AG04449 (cell line): ENCODE measurements at places on chromosomes 4 and X.

DNA sequence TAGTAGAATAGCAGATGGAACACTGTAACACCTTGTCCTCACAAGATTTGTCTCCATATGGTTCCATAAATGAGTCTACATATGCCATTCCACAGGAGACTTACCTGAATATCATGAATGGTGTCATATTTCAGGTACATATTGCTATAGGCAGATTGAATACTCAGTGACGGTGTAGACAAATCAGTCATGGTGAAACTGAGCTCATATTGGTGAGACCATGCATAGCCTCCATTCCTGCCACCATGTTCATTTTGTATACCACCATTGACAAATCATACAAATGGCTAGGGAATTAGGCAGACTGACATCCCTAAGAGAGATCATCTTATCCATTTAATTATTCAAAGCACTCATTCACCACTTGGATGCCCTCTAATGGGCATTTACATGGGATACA is 38.0 kb upstream of the SPP1 start:
- DNase-seq: no peak

- no peak for DNase-seq
Observed at GRCh38 chr4:37812713-37813112, 13.8 kb upstream of the PGM2 start.

DNA sequence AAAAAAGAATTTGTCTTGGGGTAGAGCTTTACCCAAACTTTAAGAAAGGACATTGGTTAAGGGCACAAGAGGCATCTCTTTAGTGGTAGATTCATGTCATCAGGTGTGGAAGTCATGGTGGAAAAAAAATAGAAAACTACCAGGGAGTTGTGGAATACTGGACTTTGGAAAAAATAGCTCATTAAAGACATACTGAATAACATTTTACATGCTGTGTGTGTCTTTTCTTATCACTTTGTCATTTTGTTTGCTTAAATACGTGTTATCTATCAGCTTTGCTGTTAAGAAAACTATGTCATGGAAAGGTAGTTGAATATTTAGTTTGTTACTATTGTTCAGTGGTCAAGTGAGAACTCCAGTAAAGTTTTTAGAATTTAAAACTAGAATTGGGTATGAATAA is 147.0 kb downstream of the CCSER1 start:
- DNase-seq: no peak

- no peak for DNase-seq
Observed at GRCh38 chr4:97548943-97549583, 594.2 kb downstream of the STPG2 start.

- DNase-seq: no peak
Observed at GRCh38 chr4:109128589-109128988, 173.9 kb downstream of the COL25A1 start.

DNA sequence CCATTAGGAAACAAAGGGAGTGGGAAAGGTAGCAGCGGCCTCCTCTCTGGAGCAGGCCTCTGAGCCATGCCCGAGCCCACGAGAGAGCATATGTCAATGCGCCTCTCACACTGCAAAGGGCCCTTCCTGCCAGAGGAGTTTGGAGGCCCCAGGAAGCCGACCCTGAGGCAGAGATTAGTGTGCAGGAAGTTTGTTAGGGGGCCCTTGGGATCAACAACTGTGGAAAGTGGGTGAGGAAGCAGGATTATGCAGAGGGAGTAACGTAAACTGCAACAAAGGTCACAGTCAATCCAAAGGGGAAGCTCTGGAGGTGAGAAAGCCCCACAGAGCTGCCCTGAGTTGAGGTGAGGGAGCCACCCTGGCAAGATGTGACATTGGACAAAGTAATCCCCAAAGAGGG is 17.4 kb downstream of the RTL5 start:
- no peak for DNase-seq

- DNase-seq: no peak
Observed at GRCh38 chrX:39439906-39440798, 638.9 kb downstream of the MID1IP1 start.

GRCh38 chrX:17086317-17086716 is 139.9 kb downstream of the REPS2 start:
- no peak for DNase-seq

DNA sequence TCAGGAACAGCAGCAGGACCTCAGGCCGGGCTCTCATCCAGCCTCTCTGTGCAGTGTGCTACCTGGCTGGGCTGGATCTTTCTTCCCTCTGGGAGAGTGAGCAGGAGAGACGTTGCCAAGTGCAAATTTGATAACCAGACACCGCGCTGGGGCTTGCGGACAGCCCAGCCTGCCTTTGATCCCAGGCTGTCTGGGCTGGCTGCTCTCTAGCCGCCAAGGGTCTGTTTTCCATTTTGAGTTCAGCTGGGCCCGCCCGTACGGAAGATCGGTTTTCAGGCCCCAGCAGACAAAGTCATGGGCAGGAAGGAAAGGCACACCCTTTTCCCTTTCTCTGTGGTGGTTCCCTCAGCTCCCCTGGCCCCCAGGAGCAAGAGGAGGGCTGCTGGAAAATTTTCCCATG is 90.2 kb downstream of the CPZ start:
- DNase-seq: no peak

DNA sequence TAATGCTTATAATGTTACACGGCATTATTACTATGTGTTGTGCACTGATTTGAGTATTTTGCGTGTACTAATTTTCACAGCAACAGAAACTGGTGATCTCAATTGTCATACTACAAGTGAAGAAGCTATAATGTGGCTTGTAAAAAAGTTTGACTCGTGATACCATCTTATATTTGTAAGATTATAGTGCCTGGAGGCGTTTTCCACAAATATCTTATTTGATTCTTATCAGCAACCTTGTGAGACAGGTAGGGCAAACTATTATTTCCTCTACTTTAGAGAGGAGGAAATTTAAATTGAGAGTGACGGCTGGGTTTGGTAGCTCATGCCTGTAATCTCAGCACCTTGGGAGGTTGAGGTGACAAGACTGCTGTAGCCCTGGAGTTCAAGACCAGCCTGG is 4.5 kb downstream of the CUL4B start:
- no peak for DNase-seq

DNA sequence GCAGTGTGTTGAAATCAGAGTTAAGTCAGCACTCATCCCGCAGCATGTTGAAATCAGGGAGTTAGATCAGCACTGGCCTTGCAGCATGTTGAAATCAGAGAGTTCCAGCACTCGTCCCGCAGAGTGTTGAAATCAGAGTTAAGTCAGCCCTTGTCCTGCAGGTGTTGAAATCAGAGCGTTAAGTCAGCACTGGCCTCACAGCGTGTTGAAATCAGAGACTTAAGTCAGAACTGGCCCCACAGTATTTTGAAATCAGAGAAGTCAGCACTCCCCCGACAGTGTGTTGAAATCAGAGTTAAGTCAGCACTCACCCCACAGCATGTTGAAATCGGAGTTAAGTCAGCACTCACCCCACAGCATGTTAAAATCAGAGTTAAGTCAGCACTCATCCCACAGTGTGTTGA is 10.9 kb upstream of the UVSSA start:
- no peak for DNase-seq

DNA sequence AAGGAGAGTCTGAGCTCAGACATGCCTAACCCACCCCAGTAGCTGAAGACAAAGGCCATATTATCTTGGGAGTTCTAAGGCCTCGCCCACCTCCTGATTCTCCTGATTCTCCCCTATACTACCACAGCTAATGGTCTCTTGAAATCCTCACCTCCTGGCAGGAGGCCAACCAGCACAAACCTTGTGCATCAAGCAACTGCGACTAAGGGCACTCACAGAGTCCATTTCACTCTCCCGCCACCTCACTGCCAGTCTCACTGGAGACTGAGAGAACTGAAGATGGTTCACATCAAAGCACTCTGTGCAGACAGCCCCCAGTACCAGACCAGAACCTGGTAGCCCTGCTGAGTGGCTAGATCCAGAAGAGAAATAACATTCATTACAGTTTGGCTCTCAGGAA is 102.1 kb upstream of the KLF8 start:
- no peak for DNase-seq

DNA sequence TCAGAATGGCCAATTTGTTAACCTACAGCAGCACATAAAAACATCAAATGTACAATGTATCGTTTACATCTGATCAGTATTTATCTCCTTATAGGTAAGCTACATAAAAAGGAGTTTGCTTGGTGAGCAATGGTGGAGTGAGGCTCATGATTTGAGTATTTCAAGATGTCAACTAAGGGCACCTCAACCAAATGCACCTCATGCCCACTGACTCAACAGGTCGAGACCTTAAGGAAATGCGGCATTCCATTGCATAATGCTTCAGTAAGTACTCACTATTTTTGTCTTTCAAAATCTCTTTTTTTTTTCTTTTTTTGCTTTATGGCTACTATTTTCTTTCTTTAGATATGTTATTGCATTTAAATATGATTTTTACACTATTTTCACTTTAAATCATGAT is 181.0 kb upstream of the TLL1 start:
- no peak for DNase-seq

GRCh38 chrX:133726211-133726630 is 259.2 kb downstream of the GPC3 start:
- peak; percentile 23 for DNase-seq

DNA sequence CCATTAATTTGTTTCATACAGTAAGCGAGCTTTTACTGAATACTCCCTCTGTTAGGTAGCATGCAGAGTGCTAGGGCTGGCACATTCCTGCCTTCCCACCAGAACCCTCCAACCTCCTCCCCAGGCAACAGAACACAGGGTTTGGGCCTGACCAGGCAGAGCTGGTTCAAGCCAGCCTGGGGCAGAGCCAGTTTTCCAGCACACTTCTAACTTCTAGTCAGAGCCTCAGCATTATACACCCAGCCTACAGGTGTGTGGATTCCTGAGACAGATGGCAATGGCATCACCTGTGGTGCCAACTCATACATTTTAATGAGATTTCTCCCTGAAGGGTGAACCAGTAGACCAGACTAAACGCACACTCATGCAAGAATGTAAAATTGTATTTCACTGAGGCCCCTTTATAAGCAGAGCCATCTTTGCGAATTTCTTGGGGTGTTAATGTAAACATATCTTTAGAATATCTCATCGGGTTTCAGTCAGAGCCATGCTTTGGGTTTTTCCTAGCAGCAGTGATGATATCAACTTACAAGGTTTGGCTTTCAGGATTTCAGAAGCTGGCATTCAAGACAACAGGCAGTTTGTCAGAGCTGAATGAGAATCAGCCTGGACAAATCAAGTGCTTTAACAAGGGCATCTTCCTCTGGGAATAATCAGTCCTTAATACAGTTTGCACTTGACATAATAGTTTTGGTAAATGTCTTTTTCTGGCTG is 92.0 kb downstream of the GATB start:
- no peak for DNase-seq

DNA sequence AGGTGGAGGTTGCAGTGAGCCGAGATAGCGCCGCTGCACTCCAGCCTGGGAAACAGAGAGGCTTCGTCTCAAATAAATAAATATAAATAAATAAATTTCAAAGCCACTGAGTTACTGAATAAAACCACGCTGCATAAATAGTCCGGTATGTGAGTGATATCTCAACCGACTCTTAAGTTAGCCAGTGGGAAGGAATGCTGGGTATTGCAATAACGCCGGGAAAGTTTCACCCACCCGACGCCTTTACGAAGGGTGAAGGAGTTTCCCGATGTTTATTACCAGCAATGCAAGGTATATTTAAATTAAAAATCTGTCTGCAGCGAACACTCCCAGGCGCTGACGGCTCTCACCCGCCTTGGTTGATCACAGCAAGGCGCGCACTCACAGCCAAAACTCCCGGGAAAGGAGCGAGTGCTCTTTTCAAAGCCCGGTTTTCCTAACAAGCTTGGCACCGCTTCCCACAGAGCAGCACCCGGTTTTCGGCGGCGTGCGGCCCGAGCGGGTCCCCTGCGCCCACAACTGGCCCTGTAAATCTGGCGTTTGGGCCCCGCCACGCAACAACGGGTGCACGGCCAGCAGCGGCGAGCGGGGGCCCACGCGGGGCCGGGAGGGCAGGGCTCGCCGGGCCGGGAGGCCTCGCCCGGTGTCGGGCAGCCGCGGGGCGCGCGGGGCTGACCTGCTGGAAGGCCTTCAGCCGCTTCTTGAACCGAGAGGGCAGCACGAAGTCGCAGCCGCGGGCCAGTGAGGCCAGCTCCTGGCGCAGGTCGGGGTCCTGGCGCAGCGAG is 13.7 kb downstream of the PPP2R3B start:
- no peak for DNase-seq

DNA sequence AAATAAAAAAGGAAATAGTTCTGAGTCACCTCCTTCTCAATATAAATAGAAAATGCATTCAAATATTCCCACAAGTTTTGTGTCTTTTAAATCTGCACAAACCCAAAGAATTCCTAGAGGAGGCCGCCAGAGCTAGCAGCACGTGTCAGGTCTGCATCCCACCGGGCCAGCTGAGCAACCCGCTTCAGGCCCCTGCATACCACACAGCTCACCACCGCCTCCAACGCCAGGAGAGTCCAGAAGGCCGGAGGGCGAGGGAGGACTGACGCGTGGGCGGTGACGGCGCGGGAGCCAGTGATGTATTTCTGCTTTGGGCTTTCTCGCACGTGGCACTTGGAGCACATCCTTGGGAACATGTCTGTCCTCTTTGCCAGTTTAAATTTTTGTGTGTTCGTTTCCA is 61.9 kb upstream of the CLDN34 start:
- DNase-seq: no peak
